Kidney glomerular epithelial cell (primary cell): ENCODE measurements at places on chromosomes 11 and 22.

- peak; percentile 70 for DNase-seq
Observed at GRCh38 chr11:60915248-60915914, 1.4 kb downstream of the TMEM109 start.

GRCh38 chr11:14414470-14415461 is 55.8 kb upstream of the RRAS2 start:
- DNase-seq: no peak

- DNase-seq: peak; percentile 33
Observed at GRCh38 chr11:74025467-74026166, 16.7 kb upstream of the UCP3 start.

DNA sequence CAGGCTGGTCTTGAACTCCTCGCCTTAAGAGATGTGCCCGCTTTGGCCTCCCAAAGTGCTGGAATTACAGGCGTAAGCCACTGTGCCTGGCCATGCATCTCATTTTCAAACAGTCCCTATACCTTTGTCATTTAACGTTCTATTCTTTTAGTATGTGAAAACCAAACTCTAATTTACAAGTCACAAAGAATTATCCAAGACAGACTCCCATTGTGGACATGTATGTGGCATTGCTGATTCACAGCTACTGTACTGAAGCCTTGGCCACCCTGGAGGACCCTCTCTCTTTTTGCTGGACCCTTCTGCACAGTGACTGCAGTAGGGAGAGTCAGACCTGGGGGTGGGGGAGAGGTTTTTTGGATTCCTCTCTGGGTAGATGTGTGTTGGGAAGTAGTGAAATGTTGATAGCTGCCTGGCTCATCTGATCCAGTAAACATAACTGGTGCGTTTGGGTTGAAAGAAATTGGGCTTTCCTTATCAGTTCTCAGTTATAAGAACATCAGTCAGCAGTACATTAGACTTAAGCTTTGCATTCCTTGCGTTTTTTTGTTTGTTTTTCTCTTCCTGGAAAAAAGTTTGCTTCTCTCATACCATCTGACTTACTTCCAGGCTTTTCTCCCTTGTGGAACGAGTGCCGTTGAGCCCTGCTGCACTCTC is 65.9 kb downstream of the MED15 start:
- no peak for DNase-seq

- DNase-seq: no peak
Observed at GRCh38 chr22:26648528-26649388, 8.6 kb upstream of the MIAT start.

- DNase-seq: no peak
Observed at GRCh38 chr11:6196396-6196795, 2.6 kb upstream of the OR52W1 start.

DNA sequence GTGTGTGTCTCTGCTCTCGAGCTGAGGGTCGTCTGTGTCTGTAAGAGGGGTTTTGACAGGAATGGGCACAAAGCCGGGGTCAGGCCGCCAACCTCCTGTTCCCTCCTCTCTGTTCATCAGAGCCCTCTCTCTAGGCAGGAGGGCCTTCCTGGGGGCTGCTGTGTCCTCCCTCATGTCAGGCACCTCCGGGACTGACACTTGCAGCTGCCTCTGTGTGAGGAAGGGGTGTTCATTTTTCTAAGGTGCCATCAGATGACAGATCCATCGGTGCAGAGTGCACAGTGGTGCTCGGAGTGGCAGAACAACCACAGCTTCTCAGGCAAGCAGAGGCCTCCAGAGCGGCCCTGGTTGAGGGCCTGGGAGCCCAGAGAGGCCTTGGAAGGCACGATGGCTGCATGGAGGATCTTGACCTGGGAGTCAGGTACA is 265.4 kb upstream of the B3GAT1 start:
- DNase-seq: no peak

GRCh38 chr22:19970479-19971275 is 29.1 kb upstream of the TXNRD2 start:
- peak; percentile 4 for DNase-seq

DNA sequence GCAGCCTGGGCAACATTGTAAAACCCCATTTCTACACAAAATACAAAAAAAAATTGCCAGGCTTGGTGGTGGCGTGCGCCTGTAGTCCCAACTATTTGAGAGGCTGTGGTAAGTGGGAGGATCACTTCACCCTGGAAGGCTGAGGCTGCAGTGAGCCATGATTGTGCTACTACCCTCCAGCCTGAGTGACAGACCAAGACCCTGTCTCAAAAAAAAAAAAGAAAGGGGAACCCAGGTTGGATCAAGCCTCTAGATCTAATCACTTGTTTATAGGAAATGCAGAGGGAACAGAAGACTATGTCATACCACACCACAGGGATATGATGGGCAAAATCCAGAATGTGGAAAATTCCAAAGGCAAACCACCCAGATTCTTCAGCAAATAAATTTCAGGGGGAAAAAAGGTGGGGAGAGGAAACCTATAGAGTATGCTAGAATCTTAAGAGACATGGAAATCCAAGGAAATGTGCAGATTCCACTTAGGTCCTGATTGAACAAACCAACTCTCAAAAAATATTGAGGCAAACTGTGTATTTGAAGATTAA is 16.5 kb upstream of the MALAT1 start:
- no peak for DNase-seq

DNA sequence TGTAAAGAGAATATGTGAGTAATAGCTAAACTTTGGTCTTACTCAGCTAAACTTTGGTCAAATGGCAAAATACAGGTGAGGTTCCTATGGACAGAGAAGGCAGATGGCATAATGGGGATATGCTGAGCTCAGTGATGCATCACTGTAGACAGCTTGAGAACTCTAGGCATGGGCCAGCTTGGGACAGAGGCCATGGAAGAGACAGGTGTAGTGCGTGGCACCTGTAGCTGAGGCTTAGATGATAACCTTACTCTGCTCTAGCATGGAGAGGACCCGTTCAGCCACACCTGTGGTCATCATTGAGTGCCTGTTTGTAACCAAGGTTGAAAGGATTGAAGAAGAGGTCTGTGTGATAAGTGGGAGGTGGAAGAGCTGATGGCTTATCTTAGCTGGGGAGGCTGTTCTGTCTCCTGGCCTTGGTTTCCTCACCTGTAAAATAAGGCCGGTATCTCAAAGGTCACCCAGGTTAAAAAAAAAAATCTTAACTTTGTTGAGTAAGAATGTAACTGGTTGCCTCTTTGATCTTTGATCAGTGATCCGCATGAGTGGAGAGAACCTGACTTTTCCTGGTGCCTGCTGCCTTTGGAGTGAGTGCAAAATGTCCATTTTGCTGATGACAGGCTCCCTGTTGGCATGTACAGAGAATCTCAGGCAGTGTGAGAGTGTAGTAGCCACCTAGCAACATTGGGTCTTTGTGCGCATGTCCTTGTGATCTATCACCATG is 48.6 kb downstream of the ZNRF3 start:
- DNase-seq: peak; percentile 17

GRCh38 chr11:116729501-116730240 is 43.1 kb downstream of the BUD13 start:
- no peak for DNase-seq

DNA sequence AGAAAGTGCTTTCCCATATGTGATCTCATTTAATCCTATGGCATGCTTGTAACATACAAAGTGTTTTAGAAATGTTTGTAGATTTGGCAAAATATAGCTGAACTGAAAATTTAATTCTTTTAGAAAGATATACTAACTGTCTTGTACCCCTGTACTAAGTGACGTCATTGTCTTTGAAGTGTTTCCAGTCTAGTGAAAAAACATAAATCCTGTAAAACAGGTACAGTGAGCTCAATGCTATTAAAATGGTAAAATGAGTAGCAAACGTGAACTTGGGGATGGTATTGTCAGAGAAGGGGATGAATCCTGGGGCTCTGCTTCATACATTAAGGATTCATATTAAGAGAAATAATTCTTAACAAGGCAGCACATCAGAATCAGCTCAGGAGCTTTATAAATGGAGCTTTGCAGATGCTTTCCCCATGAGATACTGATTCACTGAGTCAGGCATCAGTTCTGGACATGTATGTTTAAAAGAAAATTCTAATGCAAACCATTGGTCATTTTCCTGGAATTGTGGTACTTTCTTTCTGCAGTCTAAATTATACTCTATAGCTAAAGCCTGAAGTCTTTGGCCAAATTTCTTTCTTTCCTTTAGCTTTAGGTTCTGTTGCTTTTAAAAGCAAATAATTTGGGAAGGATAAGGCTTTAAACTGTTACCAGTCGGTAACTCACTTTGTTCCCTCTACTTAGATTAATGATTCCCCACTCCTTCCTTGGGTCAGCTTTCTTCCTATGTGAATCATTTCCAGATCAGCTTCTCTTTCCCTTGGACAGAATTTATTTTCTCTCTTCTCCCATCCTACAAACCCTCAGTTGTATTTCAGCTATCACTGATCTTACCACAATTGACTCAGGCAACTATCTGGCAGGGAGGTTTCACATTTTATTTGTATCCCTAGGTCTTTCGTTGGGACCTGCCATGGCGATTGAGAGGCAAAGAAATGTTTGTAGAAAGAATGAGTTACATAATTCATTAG is 57.5 kb upstream of the DDI1 start:
- DNase-seq: peak; percentile 43

DNA sequence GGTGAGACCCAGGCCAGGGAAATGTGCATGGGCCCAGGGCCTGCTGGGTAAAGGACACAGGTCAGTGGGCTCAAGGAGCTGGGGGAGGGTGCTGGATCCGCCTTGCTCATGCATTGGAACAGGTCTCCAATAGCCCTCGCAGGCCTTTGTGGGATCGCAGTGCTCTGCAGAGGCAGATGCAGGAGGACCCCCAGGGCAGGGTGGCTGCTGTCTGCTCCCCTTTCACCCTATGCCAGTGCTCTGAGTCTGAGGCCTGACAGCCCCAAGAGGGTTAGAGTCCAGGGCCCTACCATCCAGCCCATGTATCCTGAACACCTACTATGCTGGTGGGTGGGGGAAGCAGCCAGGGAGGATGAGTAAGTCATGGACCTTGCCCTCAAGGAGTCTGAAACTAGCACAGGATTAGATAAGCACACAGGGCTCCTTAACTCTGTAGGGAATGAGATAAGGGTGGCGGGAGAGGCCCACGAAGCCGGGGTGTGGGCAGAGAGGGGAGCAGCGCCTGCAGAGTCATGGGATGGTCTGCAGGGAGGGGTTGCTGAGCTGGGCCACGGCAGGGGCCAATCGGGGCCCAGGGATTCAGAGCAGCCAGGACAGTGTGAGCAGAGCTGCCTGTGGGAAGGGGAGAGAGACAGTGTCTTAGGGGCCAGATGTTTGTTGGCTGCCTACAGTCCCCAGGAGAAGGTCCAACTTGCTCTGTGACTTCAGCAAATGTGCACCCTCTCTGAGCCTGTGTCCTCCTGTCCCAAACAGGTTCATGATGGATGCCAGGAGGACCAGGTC is 10.5 kb upstream of the EHD1 start:
- DNase-seq: no peak

- no peak for DNase-seq
Observed at GRCh38 chr11:17379383-17380180, 8.9 kb downstream of the KCNJ11 start.

GRCh38 chr11:93329936-93330445 is 551 bp upstream of the DEUP1 start:
- no peak for DNase-seq

DNA sequence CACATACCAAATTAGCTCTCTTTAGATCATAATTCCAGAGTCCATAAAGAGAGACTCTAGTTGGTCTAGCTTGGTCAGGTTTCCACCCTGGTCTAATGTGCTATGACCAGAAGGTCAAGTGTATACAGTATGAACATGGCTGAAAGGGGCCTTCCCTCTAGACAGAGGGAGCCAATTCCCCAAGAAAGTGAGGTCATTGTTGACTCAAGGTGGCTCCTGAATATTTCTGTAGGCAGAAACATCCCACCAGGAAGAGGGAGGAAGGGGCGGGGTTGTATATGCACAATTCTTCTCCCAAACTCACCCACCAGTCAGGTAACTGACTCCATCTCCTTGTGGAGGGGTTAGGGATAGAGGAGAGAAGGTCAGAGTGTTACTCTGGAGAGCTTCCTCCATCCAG is 281.8 kb upstream of the PLET1 start:
- DNase-seq: no peak

GRCh38 chr11:108927791-108928545 is 263.1 kb downstream of the DDX10 start:
- DNase-seq: no peak

DNA sequence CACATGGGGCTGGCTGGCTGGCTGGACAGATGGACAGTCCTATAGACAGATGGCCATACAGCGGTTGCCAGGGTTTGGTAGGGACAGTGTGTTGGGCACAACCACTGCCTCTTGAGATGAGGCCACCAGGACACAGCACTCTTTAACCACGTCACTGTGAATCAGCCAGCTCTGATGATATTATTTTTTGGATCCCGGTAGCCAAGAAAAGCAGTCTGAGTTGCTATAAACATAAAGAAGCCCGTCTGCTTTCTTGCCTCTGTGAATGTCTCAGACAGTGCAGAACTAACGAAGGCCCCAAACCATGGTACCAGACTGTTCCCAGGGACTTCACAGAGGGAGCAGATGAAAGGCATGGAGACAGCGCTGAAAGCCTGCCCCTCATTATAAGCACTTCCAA is 115.9 kb upstream of the CSNK2A3 start:
- DNase-seq: no peak

GRCh38 chr11:77467993-77468392 is 5.9 kb downstream of the PAK1 start:
- no peak for DNase-seq

GRCh38 chr22:48640890-48641841 is 1186.5 kb downstream of the BRD1 start:
- DNase-seq: no peak

DNA sequence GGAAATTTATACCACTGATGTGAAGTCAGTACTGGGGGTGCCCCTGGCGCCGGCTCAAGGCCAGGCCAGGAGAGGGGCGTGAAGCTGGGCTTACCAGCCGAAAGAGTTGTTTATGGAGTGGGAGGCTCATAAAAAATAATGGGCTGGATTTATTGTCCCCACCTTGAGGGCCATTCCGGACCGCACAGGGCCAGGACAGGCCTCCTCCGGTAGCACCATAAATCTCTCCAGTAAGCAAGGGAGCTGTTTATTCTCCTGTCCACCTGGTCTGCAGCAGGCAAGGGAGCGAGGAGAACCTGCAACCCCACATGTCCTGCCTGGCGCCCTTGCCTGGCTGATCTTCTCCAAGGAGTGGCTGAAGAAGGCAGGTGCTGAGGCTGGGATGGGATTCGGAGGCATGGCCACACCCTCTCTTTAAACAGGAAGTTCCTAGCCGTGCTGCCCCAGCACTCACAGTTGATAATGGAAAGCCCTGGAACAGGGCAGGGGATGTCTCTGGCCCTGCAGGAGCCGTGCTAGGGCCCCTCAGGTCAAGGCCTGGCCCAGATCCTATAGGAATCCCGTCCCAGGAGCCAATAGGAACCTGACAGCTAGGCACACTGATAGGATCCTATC is 65.1 kb downstream of the SCUBE1 start:
- DNase-seq: no peak

DNA sequence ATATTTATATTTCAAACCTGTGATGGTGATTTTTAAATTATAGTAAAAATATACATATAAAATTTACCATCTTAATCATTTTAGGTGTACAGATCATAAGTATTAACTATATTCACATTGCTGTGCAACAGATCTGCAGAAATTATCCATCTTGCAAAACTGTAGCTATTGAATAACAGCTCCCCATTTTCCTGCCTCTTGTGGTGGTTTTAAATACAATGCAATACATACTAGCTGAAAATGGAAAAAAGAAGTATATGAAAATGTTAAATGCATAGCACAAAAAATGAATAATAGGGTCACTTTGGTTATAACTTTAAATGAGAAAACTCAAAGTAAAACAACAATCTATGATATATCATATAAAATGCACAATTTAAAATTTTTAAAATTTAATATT is 130.9 kb upstream of the VPREB1 start:
- DNase-seq: no peak

GRCh38 chr11:80980227-80980626 is 1539.4 kb upstream of the TENM4 start:
- peak; percentile 24 for DNase-seq

GRCh38 chr11:15223318-15223717 is 108.6 kb downstream of the INSC start:
- peak; percentile 70 for DNase-seq
